ENCODE measurements at places on chromosomes 16 and 17.

DNA sequence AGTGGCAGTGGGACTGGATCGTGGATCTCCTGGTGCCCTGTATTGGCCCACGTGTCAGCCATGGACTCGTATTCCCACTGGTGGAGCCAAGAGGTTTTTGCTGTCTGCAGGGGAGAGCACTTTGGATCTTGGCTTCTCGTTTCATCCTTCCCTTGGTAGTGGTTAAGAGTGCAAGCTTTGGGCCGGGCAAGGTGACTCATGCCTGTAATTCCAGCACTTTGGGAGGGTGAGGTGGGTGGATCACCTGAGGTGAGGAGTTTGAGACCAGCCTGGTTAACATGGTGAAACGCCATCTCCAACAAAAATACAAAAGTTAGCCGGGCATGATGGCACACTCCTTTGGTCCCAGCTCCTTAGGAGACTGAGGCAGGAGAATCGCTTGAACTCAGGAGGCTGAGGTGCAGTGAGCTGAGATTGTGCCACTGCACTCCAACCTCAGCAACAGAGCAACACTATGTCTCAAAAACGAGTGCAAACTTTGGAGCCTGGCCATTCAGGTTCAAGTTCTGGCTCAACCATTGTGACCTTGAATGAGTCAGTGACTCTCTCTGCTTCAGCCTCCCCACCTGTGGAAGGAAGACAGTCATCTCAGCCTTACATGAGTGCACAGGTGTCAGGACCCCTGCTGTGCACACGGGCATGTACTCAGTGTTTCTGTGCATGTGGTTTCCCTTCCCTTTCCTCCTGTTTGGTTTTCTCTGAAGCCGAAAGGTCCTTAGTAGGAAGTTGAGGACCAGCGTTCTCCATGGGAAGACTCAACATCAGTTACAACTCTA, 57.4 kb downstream of the PLCG2 start:
- DNase-seq, result no peak

DNA sequence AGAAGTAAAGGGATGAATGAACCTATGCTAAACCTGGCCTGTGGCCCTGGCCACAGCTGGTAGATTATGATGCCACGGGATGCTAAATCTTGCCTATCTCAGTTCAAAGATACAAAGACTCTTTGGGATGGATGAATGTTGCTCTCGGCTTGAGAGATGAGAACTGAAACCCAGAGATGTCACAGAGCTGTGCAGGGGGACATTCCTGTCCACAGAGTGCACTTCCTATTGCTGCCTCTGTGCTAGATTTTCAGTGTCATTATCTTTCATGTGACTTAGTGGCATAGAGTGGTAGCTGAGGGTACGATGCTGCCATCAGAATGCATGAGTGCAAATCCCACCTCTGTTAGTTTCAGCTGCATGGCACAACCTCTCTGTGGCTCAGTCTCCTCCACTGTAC, 2.3 kb upstream of the MT1M start:
- DNase-seq, result no peak

- DNase-seq, result no peak
Observed at GRCh38 chr16:66751992-66752322, 548 bp upstream of the DYNC1LI2 start.

DNA sequence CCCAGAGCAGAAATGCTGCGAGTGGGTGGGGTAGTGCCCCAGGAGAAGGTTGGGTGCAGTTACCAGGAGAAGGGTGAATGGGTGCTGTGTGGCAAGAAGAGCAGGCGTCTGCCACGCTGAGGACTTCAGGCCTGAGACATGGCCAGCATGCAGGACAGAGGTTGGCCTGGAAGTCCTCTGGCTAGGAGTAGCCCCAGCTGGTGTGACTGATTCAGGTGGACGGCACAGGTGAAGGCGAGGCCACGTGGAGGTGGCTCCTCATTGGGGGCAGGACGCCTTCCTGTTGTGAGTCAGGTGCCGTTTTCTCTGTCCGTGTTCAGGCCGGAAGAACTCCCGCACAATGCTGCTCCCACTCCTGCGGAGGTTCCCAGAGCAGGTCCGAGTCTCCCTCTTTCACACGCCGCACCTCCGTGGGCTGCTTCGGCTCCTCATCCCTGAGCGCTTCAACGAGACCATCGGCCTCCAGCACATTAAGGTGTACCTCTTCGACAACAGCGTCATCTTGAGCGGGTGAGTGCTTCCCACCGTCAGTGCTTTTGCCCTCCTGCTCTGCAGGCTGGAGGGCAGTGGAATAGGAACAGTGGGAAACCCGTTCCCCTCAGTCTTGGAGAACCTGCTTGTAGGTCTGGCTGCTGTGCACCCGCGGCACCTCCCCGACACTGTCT, 20.7 kb downstream of the PGS1 start:
- no peak for DNase-seq

- DNase-seq, result no peak
Observed at GRCh38 chr16:20323591-20324117, 3.7 kb downstream of the GP2 start.

DNA sequence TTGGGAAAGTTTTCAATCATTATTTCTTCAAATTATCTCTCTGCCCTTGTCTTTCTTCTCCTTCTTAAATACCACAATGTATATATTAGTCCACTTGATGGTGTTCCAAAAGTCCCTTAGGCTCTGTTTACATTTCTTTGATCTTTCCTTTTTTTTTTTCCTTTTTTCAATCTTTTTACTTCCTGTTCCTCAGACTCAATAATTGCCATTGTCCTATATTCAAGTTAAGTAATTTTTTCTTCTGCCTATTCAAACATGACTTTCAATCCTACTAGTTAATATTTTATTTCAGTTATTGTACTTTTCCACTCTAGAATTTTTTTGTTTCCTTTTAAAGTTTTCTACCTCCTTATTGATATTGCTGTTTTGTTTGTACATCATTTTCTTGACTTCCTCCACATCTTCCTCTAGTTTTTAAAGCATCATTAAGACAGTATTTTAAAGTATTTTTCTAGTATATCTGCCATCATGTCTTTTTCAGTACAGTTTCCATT, 15.8 kb upstream of the UQCRC2 start:
- no peak for DNase-seq

- no peak for DNase-seq
Observed at GRCh38 chr17:62987136-62987535, 21.1 kb downstream of the TANC2 start.

DNA sequence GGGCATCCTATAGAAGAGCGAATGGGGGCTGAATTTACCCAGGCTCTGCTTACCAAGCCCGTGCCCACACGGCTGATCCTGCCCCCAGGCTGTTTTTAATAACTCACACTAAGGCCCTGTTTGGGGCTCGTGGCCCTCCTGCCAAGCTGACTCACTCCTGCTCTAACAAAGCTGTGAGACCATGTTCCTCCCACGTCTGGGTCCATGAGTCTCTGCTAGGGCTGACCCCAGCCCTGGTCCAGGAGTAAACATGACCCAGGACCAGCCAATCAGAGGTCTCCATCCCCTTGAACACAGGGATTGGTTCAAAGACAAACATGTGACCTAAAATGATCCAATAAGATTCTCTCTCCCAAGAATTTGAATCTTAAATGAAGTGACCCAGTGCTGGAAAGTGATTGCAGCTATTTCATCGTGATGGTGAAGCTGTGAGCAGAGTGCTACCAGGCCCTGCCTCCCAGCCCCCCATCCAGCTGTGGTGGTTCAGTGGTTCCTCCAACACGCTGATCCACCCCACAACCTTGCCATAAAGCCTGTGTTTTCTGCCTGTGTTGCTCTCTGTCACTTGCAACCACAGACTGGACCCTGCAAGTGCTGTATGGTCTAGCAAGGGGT, 57.2 kb downstream of the C16orf82 start:
- DNase-seq, result no peak

DNA sequence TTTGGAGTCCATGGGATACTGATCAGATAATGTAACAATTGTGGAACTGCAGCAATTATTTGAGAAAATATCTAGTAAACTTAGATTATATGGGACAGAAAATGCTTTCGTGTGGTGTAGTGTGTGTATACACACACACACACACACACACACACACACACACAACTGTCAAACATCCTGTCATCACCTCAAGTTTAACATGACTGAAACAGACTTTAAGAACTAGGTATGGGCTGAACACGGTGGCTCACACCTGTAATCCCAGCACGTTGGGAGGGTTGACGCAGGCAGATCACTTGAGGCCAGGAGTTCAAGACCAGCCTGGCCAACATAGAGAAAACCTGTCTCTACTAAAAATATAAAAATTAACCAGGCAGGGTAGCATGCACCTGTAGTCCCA, 544 bp upstream of the EVI2A start:
- no peak for DNase-seq

GRCh38 chr17:7714721-7715594, 2.6 kb upstream of the DNAH2 start:
- no peak for DNase-seq

GRCh38 chr17:733743-734142, 1.3 kb downstream of the TLCD3A start:
- DNase-seq, result no peak

DNA sequence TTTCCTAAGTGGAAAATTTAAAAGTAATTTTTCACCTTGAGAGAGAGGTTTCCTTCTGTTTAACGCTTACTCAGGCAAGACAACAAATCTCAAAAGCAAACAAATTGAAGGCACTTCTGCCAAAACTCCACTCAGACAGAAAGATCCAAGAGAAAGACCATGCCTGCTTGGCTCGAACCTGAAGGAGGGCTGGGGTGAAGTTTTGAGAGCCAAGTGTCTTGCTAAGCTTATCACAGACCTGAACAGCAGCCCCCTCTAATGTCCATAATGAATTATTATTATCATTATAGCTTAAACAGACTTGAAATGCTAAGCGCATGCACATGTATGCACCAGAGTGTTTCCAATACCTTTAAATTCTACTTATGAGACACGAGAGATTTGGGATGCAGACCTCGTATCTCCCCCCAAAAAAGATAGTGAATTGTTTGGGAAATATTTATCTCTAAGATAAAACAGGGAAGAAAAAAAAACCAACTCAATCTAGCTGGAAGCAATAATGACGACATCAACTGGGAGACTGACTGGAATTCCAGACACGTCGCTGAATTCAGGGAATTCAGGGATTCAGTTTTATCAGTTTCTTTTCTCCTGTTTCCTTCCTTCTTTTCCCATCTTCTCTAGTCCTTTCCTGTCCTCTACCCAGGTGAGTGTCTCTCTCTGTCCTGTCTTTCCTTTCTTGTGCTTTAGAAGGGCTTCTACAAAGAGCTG, 473.2 kb downstream of the RBFOX1 start:
- DNase-seq, result no peak

- no peak for DNase-seq
Observed at GRCh38 chr17:70076189-70076588, 1.2 kb downstream of the KCNJ16 start.

DNA sequence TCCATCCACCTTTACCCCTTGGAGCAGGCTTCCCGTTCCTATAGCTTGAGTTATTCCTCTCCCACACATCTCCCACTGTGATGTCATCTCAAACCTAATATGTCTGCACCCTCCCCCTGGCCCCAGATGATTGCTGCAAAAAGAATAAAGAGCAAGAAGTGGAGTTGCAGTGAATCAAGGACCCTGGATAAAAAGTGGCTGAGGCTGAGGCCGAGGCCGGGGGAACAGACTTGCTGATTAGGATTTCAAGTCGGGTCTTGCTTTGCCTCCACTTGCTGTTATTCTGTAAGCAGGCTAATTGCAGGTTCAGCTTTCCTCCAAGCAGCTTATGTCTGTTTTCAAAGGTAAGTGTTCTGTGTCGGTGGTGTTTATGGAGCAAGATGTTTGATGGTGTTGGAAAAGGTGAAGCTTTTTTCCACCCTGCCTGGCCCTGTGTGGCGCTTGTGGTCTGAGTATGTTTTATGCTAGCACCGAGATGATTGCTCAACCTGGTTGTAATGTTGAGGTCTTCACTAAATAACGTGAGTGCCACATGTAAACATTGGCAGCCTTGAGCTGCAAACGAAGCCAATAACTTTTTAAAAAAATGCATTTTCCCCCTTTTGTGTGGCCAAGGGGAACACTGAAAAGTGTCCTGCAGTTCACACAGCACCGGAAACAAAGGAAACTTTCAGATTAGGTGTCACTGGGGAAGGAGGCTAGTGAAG, 15.4 kb downstream of the HS3ST3B1 start:
- DNase-seq, result no peak

DNA sequence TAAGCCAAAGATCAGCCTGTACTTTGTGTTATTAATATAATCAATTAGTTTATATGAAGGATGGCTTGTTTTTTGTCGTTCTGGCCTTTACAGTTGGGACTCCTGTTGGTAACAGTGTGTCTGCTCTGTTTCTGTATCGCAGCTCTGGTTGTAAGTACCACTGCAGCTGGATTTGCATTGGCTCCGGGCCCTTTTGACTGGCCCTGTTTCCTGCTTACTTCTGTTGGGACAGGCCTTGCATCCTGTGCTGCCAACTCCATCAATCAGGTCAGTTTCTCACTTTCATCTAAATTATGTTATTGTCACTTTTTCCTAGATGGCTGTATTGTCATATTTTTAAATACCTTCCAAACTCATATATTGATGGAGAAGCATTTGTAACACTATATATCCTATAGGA, 32.7 kb downstream of the COX10 start:
- DNase-seq, result no peak
